Nucleus accumbens (tissue), 56 donors: ENCODE measurements at places on chromosomes 4 and X.

DNA sequence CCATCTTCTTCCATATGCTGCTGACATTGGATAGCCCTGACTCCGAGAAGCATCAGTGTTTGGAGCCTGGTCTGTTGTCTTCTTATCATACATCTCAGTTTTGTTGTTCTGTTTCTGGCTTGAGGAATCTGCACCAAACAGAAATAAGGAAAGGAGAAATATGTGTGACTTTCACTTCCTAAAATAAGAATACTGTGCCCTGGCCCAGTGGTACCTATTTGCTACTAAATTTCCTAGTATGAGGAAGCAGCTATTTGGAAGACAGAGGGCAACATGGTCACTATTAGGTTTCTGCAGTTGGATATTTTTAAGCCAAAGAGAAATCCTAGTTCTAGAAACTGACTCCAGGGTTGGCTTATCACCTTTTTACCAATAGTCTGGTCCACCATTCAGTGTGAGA is 16.8 kb downstream of the CT47C1 start:
- no peak for DNase-seq

- no peak for DNase-seq
Measured at GRCh38 chr4:28310926-28311325, 1450.3 kb downstream of the STIM2 start.

DNA sequence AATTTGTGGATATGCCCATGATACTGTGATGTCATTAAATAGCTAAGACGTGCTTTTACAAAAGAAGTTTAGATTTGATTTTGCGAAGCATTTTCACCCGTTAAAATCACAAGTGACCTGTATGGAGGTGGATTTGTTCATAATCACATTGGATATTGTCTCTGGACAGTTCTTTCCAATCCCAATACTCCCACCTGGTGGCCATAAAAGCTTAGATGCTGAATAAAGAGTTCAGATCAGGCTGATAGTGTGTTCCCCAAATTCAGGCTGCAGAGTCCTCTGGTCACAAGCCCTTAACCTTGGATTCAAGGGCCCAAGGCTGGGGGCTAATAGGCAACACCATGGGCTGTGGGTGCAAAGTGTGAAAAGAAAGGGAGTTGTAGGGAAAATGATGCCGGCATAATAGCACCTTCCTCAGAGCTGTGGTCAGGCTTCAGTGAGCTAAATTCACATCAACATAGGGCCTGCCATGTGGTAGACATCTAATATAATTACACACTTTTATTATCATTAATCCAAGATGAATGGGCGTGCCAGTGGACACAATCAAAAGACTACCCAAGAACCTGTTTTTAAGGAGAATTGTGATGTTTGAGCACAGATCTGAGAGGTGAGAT is 28.1 kb downstream of the SMIM43 start:
- no peak for DNase-seq

GRCh38 chr4:1451106-1451751 is 45.0 kb upstream of the NKX1-1 start:
- DNase-seq, result no peak

DNA sequence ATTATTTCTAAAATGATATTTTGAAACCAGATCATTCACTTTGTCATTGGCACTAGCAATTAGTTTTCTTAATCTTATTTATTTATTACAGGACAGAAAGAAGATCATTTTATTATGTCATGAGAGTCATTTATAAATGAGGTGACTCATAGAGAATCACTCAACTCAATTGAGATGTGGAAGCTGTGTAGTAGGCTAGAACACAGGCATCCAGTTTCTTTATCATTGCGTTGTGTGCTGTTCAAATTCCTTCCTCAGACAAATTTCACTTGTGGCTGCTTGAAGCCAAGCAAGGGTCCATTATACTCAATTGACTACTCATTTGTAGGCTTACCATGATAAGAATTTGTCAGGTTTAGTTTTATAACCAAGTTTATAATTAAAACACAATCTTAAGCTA is 87.6 kb downstream of the MRPL1 start:
- no peak for DNase-seq

- DNase-seq, result peak; percentile 37
Measured at GRCh38 chr4:56655209-56655626, 25.9 kb downstream of the HOPX start.

GRCh38 chr4:110963662-110964280 is 340.9 kb upstream of the PITX2 start:
- no peak for DNase-seq

DNA sequence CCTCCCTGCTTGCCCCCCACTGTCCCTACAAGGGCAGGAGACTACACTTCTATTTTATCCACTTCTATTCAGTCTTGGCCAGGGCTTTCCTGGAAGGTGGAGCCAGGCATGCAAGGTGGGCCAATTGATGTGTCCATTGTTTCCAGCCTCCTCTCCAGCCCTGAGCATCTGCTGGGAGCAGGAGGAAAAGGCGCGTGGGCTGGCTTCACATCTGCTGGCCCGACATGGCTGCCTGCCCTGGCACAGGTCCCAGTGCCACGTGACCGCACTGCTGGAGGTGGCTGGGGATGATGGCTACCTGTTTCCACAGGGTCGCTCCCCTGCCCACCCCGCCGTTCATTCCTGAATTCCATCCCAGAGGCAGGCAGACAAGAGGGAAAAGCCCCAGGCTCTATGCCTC is 247.7 kb downstream of the AFAP1 start:
- no peak for DNase-seq

- no peak for DNase-seq
Measured at GRCh38 chrX:131778269-131779218, 234.7 kb downstream of the OR13H1 start.

DNA sequence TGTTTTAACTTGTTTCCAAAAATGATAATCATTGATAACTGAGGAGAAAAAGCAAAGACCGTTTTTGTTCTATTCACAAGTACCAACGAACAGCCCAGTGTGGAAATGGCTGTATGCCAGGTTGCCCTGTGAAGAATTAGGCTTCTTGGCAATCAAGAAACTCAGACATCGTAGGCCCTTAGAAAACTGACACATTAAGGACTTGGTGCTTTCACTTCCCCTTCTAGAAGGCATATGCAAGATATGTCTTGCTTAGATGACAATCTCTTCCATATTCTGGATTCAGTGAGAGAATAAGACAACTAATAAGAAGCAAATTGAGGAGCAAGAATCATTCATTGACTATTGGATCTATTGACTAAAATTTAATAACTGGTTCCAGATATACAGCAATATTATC is 56.6 kb downstream of the ANAPC10 start:
- DNase-seq, result peak; percentile 2

- DNase-seq, result no peak
Measured at GRCh38 chr4:12393631-12394262, 965.1 kb upstream of the HS3ST1 start.

- DNase-seq, result no peak
Measured at GRCh38 chr4:23125118-23125517, 432.4 kb downstream of the GBA3 start.

- DNase-seq, result no peak
Measured at GRCh38 chr4:101067383-101067782, 279.9 kb downstream of the PPP3CA start.

DNA sequence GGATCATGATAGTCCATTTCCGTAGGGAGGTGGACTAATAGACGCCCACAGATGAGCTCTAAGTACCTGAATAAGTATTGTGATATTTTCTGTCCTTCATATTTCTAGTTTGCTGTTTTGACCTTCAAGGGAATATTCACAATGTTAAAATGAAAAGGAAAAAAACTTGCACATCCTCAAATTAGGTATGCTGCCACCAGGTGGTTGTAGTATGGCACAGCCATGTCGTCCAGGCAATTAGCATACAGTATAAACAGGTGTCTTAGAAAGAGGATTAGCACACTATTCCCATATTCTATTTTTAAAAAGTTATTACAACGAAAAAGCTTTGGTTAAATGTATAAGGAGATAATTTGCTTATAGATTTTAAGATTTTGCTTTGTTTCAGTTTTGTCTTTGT is 802.0 kb downstream of the RPA4 start:
- no peak for DNase-seq

DNA sequence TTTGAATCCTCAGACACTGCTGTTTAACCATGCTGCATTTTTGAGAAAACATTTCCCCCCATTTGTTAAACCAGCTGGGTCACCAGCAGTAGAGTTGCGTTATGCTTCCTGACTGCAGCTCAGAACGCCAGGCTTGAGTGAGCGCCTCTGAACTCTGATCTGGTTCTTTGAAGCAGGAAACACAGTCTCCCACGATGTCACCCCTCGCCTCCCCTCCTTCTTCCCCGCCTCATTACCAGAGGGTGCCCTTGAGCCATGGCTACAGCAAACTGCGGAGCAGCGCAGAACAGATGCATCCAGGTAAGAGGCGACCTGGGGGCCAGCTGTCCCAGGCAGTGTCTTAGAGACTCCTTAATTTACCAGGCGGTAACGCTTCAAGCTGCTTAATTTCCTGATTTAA is 78.4 kb downstream of the REPS2 start:
- DNase-seq, result no peak

GRCh38 chrX:121172703-121173102 is 125.3 kb downstream of the GLUD2 start:
- DNase-seq, result no peak

GRCh38 chrX:39514801-39515200 is 583.0 kb downstream of the BCOR start:
- no peak for DNase-seq

DNA sequence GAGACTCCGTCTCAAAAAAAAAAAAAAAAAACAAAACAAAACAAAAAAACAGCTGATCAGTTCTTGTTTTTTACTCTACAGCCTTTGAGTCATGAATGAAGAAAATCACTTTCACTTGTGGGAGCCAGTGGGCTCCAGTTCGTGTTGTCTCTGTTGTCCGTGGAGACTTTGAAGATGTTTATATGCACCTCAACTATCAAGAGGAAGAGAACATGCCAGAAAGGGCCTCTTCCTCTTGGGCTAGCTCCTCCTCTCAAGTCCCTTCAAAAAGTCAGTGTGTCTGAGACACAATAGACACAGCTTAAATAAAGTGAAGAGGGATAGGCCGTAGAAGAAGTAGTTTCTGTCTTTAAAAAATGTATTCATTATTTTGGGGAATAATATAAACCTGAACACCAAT is 182.7 kb downstream of the KDR start:
- no peak for DNase-seq

- no peak for DNase-seq
Measured at GRCh38 chrX:41001327-41001726, 83.9 kb upstream of the USP9X start.

GRCh38 chrX:53193093-53193492 is 31.9 kb downstream of the KDM5C start:
- DNase-seq, result no peak

DNA sequence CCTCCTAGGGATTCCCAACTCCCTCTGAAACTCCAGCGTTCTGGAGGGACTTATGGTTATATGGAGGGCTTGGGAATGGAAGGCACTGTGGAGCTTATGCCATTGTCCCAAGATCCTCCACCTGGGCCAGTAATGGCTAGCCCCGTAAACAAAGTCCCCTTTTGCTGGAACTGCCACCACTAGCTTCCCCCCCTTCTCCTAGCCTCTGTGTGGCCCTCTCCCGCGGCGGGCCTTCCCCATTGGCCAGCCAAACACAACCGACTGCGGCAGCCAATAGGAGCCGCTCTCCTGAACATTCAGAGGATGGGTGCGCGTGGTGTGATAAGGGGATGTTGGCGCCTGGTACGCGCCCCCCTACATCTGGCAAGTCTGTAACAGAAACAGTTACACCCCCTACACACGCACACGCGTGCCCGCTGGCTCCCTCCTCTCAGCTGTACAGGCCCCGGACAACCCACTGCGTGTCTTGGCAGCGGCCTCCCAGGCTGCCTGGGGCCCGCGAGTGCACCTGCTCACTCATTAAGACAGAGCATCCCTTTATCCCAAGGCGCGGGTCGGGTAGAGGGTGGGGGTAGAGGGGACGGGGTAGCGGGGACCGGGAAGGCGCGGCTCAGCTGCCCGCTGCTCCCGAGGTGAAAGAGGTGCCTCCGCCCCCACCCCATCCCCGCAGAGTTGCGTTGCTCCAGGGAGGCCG is 863 bp upstream of the RAB33A start:
- peak; percentile 89 for DNase-seq

- DNase-seq, result peak; percentile 33
Measured at GRCh38 chr4:183722731-183723560, 63.9 kb downstream of the TRAPPC11 start.

DNA sequence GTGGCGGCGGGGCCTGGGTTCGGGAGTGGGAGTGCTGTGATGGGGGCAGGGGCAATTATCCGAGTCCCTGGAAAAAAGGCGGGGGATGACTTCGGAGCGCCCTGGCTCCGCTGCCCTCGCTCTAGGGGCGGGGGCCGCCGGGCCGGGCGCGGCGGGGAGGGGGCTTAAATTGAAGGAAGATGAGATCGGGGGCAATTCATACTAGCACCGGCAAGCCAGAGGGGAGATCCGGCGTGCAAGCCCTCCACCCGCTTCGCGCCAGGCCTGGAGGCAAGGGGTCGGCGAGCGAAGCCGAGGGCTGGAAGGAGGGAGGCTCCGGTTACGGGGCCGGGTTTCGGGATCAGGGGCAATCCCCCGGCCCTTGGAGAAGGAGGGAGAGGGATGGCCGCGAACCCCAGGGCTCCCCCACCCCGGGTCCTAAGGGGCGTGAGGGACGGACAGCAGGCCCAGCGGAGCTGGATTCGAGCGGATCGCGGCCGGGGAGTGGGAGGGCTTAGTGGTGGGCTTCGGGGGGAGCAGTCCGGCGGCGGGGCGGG is 1.2 kb downstream of the BCORL1 start:
- DNase-seq, result no peak

DNA sequence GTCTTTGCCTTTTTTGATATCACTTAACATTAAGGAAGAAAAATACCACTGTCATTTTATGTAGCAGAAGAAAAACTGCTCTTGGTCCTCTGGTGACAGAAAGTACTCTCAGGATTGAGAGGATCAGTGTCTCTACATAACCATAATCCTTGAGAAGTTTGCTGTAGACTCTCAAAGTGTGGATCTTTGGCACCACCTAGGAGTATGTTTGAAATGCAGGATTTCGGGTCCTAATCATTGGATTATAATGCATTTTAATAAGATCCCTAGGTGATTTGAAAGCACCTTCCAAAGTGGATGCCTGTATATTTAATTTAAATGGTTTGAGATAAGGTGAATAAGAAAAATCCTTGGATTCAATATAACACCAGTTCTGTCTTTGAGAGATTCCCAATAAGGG is 23.2 kb downstream of the MOB1B start:
- DNase-seq, result no peak

GRCh38 chr4:158884280-158884679 is 115.5 kb downstream of the FNIP2 start:
- DNase-seq, result no peak

DNA sequence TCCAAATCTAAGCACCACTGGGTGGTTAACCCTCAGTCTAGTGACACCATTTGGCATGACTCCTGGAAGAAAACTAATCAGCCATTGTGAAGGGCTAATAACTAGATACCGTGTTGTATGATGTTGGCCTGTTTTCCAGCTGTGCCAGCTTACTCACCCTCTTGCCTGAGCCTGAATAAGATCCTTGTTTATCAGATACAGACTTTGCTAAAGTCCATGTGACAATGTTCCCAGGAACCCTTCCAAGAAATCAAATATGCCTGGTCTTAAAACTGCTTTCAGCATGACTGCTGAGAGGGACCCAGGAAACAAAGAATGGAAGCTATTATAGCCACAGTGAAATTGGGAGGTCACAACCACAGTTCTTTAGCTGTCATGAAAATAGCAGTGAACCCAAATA is 640.8 kb upstream of the INTU start:
- no peak for DNase-seq
